ENCODE measurements at places on chromosomes 5 and 9.

GRCh38 chr5:110255194-110255593, 471.3 kb downstream of the TMEM232 start:
- no peak for DNase-seq

- no peak for DNase-seq
These were observed 17.7 kb upstream of the ANKRD33B start for GRCh38 chr5:10546186-10546585.

DNA sequence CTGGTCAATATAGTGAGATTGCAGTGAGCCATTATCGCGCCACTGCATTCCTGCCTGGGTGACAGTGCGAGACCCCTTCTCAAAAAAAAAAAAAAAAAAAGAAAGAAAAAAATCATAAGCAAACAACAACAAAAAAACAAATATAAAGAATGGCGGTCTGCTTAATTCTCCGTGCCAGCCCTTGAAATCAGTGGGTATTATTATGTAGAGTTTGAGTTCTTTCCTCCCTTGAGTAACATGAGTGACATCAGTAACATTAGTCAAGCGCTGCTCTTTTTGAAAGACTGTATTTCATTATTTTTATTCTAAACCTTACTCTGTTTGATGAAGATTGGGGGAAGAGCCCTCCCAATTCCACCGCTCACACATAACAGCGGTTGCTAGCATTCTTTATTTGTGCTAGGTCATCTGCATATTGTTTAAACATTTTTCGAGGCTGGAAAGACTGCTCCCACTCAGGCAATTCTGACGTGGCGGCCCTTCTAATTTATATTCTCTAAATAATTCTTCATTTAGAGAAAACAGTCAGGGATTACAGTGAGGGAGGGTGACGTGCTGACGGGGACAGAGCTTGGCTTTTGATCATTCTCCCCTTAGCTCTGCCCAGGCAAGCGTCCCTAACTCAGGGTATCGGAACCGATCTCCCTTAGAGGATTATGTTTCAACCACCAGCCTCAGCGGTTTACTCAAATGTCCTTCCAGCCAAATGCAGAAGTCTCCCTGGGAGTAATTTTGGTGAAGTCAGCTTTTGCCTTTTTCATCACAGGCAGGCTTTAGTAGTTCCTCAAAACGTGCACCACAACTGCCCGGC, 860 bp upstream of the MARCHF6 start:
- DNase-seq, result no peak

DNA sequence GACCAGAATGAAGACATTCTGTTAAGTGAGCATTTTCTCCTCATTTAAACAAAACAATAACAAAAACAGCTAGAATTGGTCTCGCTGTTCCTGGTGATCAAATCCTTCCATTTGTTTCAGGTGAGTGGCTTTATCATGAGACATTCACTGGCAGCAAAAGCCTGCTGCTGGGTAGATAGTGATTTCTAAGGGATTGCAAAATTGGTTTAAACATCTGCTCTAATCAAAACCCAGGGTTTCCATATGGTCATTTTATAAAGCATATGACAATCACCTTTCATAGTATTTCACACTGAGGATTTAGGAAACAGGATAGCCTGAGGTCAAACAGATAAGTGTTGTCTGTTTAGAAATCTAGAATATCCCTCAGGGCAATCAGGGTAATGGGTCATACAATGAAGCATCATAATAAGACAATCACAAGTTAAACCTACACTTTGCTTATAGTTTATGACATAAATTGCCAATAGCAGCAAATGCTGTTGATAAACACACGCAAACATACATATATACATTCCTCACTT, 769.6 kb upstream of the C9orf72 start:
- DNase-seq, result no peak

- DNase-seq, result no peak
These were observed 3.9 kb upstream of the MAN1B1 start for GRCh38 chr9:137082925-137083290.

DNA sequence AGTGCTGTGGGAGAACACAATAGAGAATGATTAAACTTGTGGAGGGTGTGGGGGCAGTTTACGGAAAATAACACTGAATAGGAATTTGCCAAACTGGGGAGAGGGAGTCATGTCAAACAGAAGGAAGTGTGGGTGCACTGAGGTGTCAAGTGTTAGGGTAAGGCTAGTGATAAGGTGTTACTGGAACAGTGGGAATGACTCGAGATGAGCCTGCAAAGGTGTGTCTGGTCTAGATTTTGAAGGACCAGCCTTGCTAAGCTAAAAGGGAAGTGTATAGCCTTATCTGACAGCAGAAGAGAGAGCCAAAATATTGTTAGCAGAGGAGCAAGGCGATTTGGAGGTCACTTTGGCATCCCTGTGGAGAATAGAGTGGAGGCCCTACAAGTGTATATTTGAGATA, 4.2 kb downstream of the CNOT6 start:
- DNase-seq, result no peak

DNA sequence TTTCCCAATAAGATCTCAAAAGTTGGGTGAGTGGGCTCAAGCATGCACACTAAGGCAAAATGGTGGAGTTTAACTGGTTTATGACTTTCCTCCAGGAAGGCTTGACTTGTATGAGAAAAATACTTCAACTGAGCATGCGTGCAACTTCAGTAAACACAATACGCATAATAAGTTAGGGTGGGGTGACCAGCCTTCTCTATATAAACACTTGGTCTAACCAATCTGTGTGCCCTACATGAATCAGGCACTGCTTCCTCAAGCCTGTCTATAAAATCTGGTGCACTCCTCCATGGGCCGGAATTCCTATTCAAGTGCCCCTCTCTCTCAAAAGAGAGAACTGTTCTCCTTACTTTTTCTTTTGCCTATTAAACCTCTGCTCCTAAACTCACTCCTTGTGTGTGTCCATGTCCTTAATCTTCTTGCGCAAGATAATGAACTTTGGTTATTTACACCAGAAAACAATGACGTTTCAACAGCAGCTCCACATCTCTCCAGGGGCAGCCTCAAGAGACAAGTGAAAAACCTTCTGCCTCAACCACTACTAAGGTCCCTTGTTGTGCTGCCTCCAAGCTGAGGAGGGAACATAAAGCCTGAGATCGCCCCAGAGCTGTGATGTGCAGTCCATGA, 352.6 kb downstream of the CAAP1 start:
- no peak for DNase-seq

DNA sequence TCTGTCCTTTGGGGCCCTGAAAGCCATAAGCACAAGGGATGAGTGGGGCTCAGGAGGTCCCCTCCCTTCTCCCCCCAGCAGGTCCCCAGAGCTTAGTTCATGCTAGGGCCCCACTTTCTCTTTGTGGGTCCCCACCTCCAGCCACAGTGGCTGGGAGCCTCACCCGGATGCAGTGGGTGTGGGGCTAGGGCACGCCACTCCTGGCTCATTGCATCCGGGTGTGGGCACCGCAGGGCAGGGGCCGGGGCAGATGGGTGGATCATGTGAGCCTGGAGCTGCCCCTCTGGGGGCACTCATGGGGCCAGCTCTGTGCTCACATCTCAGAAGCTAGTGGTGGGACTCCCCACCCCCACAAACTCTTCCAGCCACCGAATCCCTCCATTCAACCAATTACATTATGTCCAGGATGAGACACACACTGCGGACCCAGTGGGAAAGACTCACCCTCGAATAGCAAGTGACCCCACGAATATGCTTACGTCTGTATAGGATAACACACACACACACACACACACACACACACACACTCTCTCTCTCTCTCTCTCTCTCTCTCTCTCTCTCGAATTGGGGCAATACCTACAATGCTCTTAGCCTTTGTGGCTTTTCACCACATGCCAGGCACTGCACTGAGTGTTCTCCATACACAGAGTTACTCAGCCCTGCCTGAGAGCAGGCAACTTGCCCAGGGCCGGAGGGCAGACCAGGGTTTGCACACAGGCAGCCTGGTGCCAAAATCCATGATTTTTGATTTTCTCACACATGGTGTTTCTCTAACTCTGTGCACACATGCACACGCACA, 16.8 kb upstream of the PHYKPL start:
- no peak for DNase-seq

- DNase-seq, result no peak
These were observed 136.9 kb upstream of the ANKH start for GRCh38 chr5:15008476-15008875.

- no peak for DNase-seq
These were observed 55.5 kb upstream of the ZNF354A start for GRCh38 chr5:178785999-178786398.

DNA sequence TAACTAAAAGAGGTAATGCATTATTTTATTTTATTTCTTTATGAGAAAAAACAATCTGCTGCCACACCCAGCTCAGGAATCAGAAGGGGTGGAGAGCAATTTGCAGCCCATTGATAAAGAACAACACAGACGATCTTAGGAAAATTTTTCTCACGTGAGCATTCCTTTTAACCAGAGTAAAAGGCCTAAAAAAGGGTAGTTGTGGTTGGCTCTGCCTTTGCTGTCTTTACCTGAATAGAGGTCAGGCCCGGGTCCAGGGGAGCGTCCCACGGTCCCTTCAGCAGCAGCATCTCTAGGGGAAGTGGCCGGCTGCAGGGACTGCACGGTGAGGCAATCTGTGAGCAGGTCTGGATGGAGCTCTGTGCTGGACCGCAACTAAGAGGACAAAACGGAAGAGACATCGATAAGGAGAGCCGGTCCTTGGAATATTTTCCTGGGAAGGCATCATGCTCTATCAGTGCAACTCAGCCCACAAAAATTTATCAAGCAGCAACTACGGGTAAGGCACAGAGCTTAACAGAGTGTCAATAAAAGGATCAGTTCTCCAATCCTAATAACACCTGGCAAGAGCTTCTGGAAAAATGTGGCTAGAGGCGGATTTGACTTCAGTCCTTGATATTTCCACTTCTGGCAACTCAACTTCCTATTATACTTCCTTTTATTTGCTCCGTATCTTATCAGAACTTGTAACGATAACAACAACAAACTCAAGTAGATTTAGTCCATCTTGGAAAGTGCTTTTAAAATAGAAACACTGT, 372.8 kb upstream of the RFX3 start:
- DNase-seq, result no peak

DNA sequence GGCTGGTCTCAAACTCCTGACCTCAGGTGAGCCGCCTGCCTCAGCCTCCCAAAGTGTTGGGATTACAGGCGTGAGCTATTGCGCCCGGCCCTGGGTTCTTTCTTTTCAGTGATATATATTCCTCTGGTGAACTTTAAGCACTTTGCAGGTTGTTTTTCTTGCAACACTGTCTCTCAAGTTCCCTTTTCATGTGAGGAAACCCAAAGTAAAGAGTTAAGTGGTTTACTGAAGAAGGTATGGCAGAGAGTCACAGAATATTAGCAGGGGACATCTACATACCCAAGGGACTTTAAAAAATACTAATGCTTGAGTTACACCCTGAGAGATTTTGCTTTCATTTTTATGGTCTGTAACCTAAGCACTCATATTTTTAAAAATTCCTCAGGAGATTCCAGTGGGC, 6.7 kb upstream of the GAPT start:
- DNase-seq, result no peak

DNA sequence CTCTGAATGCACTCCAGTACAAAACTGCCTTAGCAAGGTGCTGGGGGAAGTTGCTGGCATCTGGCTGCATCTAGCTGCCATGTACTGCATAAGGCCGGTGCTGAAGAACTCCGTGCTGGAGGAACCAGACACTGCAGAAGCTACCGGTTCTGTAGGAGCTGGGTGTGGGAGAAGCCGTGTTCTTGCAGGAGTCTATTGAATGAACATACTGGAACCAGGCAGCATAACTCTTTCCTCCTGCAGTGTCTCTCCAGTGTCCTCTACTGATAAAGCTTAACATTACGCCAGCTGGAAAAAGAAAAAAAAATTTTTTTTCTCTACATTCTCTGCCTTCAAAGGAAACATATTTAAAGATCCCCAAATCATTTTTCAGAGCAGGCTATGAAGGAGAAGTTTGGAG, 38.5 kb downstream of the VPS13A start:
- DNase-seq, result no peak

DNA sequence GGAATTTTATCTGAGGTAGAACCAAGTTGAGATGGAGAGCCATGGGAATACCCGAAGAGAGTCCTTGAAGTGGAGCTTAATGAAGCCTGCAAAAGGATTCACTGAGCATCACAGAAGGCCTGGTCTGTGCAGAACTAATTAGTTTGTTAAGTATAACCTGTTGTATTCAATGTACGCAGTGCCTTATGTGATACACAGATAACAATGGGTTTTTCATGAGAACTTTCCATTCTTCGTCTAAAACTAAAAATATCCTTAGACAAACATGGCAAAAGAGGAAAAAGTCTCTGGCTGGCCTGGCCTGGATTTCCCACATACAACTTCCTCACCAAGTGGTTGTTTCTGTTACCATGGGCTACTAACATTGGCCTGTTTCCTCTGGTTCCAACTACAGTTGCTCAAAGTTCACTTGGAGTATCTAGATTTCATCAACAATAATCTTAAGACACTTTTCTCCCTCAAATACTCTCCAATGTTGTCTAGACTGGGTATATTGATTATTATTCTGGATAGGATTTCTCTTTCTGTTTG, 237.6 kb upstream of the ZNF462 start:
- no peak for DNase-seq

DNA sequence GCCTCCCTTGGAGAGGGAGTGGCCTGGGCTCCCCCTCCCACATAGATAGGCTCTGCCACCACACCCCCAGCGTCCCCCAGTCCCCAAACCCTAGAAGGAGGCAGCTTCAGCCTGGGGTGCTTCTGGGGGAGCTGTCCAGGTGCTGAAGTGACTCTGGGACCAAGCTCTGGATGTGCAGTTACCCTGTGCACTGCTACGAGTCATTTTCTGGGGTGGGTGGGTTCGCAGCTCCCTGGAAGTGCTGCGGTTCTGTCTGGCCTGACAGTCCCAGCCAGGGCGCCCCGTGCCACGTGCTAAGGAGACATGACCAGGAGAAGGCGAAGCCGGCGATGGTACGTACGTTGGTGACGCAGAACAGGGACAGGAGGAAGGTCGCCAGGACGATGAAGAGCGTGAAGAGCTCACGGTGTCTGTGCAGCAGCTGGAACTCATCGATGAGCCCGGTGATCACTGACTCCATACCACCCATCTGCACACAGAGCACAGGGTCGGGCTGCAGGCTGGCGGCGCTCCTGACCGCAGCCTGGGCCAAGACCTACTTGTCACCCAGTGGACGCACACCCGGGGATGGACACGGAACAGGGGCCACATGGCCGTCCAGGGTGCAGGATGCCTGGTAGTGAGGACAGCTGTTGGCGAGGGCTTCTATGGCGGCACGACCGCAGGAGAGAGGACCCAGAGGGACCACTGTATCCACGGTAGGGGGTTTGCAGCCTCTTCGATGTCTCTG, 35.7 kb downstream of the SLC6A3 start:
- DNase-seq, result no peak

GRCh38 chr5:93273176-93273575, 307.8 kb downstream of the NR2F1-AS1 start:
- DNase-seq, result no peak

All from COR-L47 (cell line).